ENCODE measurements at places on chromosomes 2 and 18.

DNA sequence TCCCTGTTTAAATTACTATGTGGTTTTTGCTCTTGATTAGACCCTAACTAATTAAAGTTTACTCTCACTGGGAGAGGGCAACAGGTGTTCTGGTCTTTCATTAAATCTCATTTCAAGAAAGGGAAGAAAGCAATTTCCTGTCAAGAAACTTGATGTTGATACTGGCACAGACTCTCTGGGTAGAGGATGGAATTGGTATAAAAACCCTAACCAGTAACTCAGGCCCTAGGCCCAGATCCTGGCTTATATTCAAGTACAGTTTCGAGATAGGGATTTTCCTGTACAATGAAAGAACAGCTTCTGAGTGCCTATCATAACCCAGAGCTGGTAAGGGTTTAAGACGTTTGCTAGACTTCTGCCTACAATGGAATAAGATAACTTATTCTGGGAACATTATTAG lies 61.6 kb upstream of the ACYP2 start:
- no peak for DNase-seq

DNA sequence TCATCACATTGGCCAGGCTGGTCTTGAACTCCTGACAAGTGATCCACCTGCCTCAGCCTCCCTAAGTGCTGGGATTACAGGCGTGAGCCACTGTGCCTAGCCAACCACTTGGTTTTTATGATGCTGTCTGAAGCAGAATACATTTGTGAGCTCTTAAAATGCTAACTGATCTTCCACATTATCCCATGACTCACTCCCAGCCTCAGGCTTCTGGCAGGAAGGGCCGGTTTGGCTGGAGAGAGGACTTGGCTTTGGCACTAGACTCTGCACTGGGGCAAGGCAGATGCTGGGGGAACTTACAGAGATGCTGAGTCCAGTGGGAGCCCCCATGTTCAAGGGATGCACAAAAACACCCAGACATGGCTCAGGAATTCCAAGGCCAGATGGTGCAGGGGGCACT lies 40.5 kb upstream of the SH3BP4 start:
- DNase-seq: no peak

DNA sequence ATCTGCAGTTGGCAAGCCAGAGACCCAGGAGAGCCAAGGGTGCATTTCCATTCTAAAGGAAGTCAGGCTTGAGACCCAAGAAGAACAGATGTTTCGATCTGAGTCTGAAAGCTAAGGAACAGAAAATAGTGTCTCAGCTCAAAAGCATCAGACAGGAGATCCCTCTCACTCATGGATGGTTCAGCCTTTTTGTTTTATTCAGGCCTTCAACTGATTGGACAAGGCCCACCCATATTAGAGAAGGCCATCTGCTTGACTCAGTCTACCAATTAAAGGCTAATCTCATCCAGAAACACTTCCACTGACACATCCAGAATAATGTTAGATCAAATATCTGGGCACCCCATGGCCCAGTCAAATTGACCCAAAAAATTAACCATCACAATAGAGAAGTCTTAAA lies 255.0 kb downstream of the TXNL1 start:
- no peak for DNase-seq

GRCh38 chr2:28702415-28702861 lies 49.2 kb upstream of the PPP1CB start:
- peak; percentile 53 for DNase-seq
